ENCODE measurements at places on chromosomes 13 and 19.

- no peak for DNase-seq
These were observed 1.7 kb upstream of the ADM5 start for GRCh38 chr19:49687566-49688316.

GRCh38 chr19:11035441-11036377 lies 53.6 kb upstream of the LDLR start:
- DNase-seq: peak; percentile 76

DNA sequence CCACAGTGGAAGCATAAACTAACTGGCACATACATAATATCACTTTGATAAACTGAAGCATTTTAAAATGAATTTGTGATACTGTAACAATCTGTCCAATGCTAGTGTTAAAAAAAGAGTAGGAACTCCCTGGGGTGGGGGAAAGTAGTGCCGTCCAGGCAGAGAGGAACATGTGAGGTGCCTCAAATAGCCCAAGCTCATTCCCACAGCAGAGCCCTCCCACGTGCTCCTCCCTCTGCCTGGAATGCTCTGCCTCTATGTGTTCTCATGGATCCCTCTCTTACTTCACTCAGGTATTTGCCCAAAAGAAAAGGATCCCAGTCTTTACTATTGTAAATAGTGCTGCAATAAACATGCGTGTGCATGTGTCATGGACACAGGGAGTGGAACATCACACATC lies 188.1 kb downstream of the NHLRC3 start:
- DNase-seq: no peak

DNA sequence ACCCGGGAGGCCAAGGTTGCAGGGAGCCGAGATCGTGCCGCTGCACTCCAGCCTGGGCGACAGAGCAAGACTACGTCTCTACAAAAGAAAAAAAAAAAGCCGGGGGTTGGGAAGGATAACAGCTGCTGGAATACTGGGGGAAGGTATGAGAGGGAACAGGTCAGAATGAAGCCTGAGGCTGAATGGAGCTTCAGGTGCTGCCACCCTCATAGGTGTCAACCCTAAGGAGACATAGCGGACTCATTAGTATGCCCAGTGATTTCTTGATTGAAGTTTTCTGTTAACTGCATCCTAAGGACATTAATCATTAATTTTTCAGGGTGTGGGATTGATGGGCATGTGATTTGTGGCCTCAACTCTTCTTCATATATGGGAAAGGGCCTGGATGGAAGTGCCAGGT lies 6.0 kb downstream of the SMARCA4 start:
- DNase-seq: no peak

DNA sequence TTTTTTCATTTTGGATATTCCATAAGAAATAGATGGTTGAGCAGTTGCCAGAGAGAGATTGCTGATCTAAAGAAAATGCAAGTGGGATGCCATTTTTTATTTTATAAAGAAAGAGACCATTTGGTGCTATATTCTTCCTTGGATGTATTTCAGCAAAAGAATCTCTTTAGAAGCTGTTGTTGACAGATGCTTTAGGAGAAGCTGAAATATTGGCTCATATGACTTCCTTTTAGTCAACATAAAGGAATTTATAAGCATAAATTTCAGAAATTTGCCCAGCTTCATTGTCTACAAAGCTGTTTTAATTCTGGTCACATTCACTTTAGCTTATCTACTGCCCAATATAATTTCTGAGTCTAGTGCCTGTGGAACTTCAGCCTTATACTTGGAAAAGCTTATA lies 36.9 kb downstream of the POLR1D start:
- DNase-seq: no peak

GRCh38 chr13:26497968-26498511 lies 59.4 kb upstream of the WASF3 start:
- no peak for DNase-seq

DNA sequence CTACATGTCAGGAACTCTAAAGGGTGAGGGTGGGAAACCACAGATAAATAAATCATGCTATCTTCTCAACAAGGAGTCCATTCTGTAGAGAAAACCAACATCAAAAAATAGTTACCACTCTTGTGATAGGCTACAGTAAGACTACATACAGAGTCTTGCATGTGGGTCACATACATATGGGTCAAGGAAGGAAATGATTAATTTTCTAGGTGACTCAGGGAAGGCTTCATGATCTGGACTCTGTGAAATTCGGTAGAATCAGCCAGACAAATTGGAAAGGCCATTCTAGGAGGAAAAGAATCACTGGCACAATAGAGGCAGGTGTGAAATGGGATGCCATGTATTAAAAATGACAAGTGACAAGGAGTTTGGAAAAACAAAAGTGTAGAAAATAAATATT lies 638.9 kb downstream of the LIG4 start:
- DNase-seq: no peak

- DNase-seq: peak; percentile 74
These were observed 1.1 kb downstream of the SYT5 start for GRCh38 chr19:55178781-55179599.

- no peak for DNase-seq
These were observed 2.9 kb downstream of the DNAJC15 start for GRCh38 chr13:43026262-43026661.

DNA sequence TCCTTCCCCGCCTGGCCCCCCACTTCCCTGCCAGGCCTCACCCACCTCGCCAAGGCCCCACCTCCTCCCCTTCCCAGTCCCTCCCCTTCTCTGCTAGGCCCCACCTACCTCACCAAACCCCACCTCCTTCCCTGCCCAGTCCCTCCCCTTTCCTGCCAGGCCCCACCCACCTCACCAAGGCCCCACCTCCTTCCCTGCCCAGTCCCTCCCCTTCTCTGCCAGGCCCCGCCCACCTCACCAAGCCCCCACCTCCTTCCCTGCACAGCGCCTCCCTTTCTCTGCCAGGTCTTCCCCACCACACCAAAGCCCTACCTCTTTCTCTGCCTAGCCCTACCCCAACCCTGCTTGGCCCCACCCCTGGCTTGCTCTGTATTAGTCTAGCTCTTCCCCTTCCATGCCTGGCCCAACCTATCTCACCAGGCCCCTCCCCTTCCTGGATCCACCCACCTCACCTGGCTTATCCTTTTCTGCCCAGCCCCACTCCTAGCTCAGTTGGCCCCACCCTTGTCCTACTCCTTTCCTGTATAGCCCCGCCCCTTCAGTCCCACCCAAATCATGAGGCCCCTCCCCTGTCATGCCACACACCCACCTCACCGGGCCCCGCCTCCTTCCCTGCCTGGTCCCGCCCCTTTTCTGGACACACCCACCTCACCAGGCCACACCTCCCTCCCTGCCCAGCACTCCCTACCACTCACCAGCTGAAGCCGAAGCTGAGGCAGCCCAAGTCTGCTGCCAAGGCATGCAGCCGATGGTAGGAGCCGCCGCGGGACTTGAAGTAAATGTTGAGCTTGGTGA lies 16.2 kb downstream of the CERS1 start:
- DNase-seq: no peak

DNA sequence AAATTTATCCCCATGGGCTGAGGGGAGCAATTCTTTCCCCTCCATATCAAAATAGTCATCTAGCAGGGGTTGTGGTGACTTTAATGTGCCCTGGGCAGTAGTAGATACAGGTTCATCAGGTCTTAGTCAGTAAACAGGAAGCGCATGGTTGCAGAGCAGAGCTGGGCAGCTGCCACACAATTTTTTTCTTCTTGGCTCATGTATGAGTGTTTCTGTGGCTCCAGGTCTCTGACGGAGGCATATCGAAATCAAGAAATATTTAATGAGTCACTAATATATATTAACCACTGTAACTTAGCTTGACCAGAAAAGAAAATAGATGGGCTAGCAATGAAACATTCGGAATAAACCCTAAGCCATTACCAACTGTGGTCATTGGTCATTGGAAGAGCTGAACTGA lies 68.4 kb upstream of the UBL3 start:
- DNase-seq: no peak

- DNase-seq: no peak
These were observed 121.5 kb downstream of the FGF14 start for GRCh38 chr13:102280366-102280765.

GRCh38 chr13:49580980-49581680 lies 4.2 kb downstream of the RCBTB1 start:
- no peak for DNase-seq

DNA sequence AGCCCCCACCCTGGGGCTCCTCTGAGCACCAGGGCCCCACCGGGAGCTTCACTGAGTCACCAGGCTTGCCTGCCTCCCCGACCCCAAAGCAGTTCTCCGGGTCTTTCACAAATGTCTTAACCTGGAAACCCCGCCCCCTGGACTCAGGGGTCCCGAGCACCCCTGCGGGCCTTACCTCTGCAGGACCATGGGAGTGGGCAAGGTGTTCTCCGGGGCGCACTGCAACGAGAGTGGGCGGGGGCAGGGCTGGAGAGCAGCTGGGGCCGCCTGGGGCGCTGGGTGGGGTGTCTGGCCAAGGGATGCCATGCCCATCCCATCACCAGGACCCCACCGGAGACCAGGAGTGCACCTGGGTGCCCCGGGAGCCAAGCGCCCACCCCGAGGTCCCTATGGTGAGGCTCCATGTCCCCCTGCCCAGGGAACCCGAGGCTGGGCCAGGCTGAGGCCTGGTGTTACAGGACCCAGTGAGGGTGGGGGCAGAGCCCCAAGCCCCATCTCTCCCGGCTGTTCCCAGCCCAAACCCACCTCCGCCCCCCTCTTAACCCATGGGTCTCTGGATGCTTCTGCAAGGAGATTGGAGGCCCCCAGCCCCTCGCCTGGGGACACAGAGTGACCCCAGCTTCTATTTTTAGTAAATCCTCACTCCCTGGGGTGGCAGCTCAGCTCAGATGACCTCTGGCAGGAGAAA lies 10.9 kb downstream of the MKNK2 start:
- no peak for DNase-seq

GRCh38 chr13:73820688-73821087 lies 313.5 kb downstream of the KLF12 start:
- DNase-seq: no peak

DNA sequence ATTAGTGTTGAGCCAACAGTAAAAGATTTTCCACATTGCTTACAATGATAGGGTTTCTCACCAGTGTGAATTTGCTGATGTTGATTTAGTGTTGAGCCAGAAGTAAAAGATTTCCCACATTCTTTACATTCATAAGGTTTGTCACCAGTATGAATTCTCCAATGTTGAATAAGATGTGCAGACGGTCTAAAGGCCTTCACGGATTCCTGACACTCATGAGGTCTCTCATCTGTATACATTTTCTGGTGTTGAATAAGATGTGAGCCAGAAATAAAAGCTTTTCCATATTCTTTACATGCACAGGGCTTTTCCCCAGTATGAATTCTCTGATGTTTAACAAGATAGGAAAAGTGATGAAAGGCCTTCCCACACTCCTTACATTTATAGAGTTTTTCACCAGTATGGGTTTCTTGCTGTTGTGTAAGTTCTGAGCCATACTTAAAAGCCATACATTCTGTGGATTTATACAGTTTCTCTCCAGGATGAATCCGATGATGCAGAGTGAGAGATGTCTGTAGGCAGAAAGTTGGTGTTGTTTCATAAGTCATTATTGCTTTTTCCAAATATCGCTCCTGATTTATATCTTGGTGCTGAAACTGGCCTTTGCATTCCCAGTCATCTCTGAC lies 22.4 kb downstream of the ZNF850 start:
- DNase-seq: no peak

DNA sequence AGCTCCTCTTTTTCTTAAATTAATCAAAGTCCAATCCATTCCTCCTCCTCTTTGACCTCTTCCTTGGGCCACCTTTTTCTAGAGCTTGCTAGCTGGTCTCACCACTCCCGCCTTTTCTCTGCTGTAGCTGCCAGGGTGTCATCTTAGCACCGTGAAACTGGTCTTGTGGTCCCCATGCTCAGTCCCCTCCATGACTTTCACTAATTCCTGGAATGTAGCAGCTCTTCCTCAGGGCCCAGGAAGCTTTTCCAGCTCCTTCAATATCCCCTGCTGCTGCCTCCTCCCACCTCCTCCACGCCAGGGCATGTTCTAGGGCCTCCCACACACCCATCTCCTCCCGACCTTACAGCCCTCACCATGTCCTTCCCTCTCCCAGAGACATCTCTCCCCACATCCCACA lies 222.2 kb downstream of the MYO16 start:
- DNase-seq: no peak

GRCh38 chr13:90239130-90239529 lies 1108.4 kb upstream of the MIR17HG start:
- no peak for DNase-seq

GRCh38 chr13:113098162-113098732 lies 7.3 kb upstream of the F7 start:
- no peak for DNase-seq

DNA sequence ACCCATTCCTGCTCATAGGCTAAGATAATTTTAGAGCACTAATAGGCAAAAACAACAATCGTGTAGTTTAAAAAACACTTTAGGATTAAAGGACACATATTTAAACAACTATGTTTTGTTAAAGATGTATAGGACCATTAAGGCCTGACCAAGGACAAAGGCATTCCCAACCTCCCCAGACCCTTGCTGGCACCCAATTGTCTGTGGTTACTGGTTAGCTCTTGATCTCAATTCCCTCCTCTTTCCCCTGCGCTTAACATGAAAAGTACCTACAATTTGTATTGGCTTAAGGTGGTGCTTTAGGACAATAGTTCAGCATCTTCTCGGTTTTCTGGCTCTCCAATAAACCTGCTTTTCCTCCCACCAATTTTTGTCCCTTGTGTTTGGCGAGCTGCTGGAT lies 51.0 kb downstream of the TEX26 start:
- no peak for DNase-seq

DNA sequence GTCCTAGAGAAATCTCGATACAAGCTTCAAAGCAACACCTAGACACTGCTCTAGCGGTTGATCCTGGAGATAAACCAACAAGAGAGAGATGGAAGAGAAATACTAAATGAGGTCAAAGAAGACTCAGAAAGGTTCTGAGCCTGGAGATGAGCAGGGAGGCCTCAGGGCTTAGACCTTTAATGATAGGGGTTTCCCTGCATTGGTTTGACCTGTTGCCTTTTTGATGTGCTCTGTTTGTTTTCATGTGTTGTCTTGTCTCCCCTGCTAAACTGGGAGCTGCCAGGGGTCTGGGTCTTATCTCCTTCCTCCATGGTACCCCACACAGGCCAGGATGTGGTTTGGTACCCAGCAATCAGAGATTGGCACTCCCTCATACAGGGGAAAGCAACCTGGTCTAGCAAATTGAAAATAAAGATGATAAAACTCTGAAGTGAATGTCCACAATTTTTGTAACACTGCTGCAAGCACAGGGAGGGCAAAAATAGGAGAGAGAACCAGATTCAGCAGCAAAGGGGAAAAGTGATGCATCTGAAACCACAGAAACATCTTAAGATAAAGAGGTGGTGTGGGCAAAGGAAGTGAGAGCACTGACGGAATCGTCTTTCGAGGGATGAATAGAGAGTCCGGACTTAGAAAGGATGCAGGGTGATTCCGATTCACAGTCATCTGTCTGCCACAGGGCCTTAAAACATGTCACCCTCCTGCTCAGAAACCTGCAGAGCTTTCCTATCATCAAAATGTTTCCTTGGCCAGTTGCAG lies 3.5 kb downstream of the FFAR2 start:
- no peak for DNase-seq

DNA sequence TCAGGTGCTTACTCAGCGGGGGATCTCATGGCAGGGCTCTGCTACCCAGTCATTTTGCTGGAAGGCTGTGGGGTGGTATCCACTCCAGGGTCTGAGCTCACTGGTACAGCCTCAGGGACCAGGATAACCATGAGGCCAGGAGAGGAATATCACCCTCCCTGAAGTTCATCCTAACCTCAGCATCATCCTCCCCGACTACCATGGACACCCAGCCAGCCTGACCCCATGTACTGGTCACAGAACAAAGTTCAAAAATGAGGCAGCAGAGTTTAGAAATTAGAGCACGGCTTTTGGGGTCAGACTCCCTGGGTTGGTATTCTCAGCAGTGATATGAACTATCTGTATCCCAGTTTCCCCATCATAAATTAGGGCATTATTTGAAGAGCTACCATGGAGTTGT lies 35.5 kb upstream of the RXFP2 start:
- no peak for DNase-seq

GRCh38 chr13:112443191-112443994 lies 67.2 kb downstream of the SPACA7 start:
- no peak for DNase-seq

All from progenitor cell of endocrine pancreas (in vitro differentiated cells).